ENCODE measurements at places on chromosomes 3 and 15.

- DNase-seq, result peak; percentile 41
These were observed 708 bp upstream of the GCHFR start for GRCh38 chr15:40762919-40763800.

GRCh38 chr3:165919284-165919683 lies 82.1 kb upstream of the BCHE start:
- no peak for DNase-seq

DNA sequence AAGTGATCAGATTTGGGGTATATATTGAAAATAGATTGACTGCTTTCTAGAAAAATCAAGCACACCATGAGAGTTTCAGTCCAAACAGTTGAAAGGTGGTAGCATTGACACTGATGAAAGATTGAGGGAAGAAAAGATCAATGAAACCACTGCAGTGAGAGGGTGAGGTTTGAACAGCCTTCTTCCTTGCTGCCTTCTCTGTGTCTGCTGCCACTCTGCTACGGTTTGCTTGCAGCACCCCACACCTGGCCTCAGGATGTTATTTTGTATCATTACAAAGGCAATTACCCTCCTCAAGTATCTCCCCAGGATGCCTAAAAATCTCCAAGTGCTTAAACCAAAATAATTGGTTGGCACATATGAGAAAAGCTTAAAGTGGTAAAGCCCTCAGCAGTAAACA lies 683.6 kb upstream of the ARPP21 start:
- no peak for DNase-seq

- DNase-seq, result no peak
These were observed 12.4 kb downstream of the NDUFB4 start for GRCh38 chr3:120608506-120608905.

GRCh38 chr3:8845641-8846040 lies 76.2 kb upstream of the OXTR start:
- peak; percentile 25 for DNase-seq

DNA sequence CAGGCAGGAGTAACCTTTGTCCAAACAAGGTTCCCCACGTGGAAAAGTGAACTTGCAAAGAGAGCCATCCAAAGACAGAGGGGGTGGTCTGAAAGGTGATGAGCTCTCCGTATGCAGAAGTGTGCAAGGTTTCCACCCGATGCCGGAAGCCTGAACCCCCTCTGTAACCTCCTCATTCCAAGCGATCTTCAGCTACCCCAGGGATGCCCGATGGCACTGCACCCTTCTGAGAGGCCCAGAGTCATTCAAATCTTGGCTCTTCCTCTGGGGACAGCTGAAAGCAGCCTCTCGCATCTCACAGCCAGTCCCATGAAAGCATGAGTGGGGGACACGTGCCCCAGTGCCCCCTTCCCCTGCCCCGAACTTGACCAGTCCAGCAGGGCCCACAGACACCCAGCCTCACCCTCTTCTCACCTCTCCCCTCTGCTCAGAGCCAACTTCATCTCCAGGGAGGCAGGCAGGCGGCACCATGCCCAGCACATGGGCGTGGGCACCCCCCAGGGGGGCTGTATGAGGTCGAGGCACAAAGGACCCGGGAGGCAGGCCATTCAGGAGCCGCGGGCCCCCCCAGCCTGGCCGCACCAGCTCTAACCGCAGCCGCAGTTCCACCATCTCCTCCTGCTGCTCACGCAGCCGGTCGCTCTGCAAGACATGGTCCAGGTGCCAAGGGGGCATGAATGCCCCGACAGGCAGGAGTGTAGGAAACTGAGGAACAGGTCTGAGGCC lies 8.7 kb downstream of the KIF7 start:
- no peak for DNase-seq

- DNase-seq, result no peak
These were observed 6.2 kb downstream of the CLDN11 start for GRCh38 chr3:170424879-170425278.

DNA sequence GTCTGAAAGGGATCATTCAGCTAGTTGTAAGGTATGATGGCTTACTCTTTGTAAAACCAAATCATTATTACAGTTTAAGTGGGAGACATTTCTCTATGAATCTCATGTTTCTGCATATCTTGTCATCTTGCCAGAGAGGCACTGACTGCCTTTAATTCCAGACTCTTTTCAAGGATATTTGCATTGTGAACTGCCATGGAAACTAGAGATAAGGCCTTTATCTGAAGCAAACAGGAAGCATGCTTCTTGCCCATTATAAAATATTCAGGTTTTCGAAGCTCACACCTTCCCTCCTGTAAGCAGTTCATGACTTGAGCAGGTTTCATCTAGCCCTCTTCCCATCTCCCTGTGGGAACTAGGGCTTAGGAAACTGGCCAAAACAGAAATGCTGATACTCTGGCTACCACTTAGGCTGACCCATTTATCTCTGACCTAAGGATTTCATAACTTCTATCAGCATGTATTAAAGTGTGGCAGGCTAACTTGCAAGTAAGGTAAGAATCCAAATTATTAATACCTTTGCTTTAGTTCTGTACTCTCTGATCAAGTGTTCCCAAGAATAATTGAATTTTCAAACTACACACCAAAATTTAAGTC lies 326.6 kb upstream of the ALCAM start:
- DNase-seq, result no peak

DNA sequence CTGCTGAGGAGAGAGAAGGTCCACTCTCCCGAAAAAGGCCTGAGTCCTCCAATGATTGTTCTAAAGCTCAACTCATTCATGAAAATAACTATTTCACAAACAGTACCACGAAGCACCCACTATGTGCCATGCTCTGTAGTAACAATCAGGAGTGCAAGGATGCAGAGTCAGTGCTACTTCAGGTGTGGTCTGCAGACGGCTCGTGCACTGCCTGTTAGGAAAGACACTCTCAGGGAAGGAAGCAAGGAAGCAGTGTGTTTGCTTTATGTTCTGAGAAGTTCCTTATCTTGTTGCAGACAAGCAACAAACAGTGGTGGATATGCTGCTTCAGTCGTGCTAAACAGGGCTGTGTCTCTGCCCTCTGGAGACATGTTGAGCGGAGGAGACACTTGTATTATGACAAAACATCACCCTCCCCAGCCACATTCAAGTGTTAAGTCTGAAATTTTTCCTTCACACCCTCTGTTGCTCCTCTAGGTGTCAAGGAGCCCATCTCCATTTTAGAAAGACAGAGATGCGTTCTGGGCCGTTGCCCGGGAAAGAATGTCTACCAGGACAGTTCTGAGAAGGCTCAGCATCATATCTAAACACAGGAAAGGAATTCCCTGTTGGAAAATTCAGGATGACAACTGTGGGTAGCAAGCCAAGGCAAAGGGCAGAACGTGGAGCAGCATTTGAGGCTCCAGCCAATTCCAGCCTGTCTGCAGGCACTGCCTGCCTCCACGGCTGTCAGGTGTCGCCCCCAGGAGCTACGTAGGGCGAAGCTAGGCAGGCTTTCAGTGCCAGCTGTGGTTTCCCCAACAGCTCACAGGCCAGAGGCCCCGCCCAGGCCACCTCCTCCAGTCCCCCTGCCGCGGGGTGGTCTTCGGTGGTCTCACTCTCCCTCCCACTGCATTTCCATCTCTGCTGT lies 13.4 kb upstream of the ATP10A start:
- no peak for DNase-seq

- no peak for DNase-seq
These were observed 32.1 kb downstream of the KY start for GRCh38 chr3:134618478-134619300.
